Central memory CD8-positive, alpha-beta T cell (primary cell): ENCODE measurements at places on chromosomes 3 and 15.

DNA sequence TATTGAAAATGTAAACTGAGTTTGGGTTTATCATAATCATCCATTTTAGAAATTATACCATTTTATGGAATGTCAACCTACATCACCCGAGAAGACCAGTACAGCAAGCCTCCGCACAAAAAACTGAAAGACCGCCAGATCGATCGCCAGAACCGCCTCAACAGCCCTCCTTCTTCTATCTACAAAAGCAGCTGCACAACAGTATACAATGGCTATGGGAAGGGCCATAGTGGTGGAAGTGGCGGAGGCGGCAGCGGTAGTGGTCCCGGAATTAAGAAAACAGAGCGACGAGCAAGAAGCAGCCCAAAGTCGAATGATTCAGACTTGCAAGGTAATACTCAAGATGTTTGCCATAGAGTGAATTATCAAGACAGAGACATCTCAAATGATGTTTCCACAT, 197.0 kb downstream of the GHSR start:
- no peak for DNase-seq

DNA sequence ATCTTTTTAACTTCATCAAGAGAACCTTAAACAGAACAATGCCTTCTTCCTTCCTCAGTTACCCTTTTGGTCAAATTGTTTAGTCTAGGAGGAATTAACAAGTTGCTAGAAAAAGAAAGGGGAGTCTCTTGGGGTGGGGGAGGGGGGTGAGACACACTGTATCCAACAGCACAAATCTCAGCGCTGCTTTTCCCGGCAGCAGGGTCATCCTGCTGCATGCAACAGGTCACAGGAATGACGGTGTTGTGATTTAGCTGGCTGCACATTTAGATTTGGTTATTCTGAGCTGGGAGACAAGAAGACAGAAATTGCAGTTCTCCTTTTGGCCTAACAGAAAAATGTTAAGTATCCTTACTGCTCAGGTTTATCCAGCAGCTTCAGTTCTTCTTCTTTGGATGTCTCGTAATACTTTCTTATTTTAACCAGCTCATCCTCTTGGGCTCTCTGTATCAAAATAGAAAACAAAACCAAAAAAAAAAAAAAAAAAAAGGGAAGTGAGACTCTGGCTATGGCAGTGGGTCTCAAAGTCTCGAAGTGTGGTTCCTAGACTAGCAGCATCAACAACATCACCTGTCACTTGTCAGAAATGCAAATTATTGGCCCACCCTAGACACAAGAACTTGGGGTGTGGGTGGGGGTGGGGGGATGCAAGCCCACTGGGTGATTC, 190.5 kb downstream of the GREM1 start:
- DNase-seq, result no peak

GRCh38 chr3:51621091-51621892, 49.8 kb upstream of the TEX264 start:
- no peak for DNase-seq

DNA sequence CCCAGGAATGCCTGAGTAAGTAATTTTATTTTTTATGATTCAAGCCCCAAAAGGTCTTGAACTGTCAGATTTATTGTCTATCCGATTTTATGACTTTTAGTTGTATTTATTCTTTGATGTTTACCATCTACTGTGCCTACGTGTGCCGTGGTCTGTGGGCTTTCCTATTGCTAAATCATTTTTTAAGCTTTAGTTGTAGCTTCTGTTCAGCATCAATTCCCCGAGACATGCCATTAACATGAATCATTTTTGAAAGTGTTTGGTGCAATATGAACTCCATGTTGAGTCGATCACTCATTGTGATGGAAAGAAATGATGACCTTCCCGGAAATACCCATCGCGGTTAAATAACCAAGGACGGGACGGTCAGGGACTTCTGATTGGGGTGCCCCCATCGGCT, 268.7 kb upstream of the THRB start:
- DNase-seq, result no peak

DNA sequence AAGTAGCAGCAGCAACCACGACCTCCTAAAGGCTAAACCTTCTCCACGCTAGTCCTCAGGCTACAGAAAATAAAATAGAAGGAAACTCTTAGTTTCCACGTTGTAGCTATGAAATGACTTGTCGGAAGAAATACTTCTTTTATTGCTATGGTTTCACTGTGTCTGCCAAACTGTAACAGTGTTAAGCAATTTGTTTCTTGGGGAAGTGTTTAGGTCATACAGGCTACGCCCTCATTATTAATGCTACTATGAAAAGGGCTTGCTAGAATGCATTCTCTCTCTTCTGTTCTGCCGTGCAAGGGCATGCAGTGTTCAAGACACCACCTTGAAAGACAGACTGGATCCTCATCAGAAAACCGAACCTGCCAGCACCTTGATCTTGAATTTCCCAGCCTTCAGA, 462.7 kb downstream of the PLOD2 start:
- no peak for DNase-seq

- no peak for DNase-seq
Observed at GRCh38 chr15:78302579-78303312, 3.3 kb upstream of the SKIC8 start.

DNA sequence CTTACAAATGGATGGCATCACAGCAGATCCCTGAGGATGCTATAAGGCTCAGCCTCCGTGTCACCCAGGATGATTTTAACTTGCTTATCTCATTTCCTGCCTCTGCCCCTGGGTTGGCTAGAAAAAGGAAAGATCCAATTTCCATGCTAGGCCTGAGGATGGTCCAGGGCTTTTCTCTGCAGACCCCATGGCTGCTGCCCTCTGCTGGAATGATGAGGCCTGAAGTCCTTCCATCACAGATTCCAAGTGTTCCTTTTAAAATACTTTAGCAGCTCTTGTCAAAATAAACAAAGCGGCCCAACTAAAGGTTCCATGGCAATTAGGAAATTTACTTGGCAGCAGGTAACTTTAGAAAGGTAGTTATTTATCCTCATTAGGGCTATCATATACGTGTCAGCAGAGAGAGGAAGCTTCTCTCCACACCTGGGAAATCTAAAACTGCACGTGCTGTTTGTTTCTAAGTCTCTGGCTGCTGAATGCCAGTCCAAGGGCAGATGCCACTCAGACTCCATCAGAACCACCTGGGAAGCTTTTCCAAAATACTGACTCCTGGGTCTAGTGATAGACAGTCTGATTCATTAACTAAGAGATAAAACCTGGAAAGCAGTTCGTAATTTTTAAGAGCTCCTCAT, 401.9 kb upstream of the IL12A start:
- DNase-seq, result no peak

- DNase-seq, result no peak
Observed at GRCh38 chr3:142999881-143000280, 1.5 kb upstream of the U2SURP start.
